ENCODE measurements at places on chromosomes 5 and 9.

DNA sequence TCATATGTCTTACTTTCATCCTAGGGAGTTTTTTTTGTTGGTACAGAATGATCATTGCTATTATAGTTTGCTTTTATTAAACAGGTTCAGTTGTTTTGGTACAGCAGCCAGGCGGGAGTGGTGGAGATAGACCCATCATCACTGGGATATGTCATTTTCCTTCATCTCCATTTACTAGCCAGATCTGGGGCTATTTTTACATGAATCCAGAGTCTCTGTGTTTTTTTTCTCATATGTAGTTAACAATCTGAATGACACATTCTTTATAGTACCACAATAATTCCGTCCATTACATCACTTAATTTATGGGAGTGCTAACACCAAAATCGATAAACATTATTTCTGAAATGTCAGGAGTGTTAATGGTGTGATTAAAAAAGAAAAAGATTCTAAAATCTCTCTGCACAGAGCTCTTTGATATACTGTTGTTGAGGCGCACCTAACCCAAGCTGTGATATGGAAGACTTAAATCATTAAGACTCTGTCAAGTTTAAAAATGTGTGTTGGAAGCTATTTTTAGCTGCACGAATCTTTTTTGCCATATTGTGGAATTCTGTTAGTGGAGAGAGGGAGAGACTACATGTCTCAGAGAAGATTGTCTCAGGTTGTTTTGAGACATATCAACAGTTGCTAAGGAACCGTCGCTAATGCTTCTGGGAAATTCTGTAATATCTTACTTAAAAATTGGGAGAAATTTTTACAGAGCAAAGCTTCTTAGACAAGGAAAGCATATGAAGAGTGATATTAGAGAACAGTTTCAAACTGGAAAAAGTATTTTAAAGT is 59.6 kb downstream of the RPS23 start:
- no peak for DNase-seq

GRCh38 chr5:82855893-82856550 is 221.2 kb downstream of the TMEM167A start:
- no peak for DNase-seq

DNA sequence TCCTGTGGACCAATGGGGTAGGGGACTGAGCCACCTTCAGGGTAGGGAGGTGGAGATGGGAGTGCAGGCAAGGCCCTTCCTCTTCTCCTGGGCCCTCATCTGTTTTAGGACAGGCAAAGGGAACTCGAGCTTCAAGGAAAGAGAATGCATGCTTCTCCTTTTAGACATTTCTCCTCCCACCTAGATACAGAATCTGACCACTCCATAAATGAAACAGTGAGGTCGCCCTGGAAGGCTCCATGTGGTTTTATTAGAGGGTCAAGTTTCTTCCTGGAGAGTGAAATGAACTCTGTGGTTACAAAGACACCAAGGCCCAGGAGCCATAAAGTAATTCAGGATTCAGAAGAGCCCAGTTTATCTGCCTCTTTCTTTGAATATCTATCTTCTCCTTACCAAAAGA is 14.9 kb downstream of the LHFPL2 start:
- no peak for DNase-seq

DNA sequence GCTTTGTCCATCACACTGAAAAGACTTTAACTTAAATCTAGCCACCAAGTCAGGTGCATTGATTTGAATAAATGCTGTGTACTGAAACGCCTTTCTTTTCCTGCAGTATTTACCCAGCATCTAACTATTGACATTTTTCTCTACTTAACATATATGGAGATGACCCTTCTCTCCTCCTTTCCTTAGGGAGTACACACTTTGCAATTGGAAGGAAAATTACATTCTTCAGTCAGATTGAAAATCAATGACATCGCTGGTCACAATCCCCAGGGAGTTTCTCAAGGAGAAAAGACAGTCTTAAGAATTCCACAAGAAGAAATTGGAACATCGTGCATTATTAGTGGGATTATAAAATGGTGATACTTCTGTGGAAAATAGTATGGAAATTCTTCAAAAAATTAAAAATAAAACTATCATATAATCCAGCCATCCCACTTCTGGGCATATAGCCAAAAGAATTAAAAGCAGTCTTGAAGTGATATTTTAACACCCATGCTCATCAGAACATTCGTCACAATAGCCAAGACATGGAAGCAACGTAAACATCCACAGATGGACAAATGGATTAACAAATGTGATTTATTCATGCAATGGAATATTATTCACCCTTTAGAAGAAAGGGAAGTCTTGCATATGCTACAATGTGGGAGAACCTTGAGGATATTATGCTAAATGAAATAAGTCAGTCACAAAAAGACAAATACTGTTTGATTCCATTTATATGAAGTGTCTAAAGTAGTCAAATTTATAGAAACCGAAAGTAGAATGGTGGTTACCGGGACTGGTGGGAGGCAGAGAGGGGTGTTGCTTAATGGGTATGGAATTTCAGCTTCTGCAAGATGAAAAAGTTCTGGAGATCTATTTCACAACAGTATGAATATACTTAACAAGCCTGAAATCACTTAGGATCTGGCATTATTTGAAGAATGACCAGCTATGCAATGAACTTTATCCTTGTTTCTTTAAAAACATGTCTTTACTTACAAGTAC is 14.3 kb upstream of the FREM1 start:
- DNase-seq = no peak

- no peak for DNase-seq
Observed at GRCh38 chr9:129026442-129027223, 1.5 kb downstream of the SH3GLB2 start.

- DNase-seq = no peak
Observed at GRCh38 chr5:83776437-83777031, 55.9 kb upstream of the HAPLN1 start.

- no peak for DNase-seq
Observed at GRCh38 chr5:73810429-73810828, 184.4 kb downstream of the ARHGEF28 start.

- DNase-seq = no peak
Observed at GRCh38 chr5:135013445-135013844, 20.6 kb downstream of the PITX1 start.

GRCh38 chr5:179342577-179342976 is 2.7 kb downstream of the ADAMTS2 start:
- DNase-seq = no peak

DNA sequence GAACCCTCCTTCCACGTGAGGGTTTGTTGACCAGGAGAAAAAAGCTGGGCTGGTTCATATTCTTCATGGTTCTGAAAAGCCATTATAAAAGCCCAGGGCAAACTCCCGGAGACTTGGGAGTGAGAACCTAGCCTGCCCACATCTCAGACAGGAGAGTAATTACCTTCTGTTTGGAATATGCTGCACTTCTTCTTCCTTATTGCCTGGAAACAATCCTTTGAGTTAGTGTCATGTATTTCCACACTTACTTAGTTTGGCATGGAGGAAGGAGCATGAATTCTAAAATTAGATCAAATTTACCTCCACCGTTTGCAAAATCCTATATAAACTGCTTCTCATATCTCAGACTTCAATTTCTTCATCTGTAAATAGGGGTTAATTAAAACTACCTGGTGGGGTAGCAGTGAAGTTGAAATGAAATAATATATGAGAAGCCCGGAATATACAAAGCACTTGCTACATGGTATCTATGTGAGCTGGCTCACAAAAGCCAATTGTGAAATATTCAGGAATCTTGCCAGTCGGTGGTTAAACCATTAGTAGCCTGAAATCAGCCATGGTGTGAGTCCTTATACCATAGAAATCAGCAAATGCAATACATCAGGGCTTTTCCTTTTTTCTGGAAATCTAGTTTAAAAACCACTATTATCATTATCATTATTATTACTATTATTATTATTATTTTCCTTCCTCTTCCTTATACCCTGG is 140.0 kb upstream of the RAD23B start:
- no peak for DNase-seq

DNA sequence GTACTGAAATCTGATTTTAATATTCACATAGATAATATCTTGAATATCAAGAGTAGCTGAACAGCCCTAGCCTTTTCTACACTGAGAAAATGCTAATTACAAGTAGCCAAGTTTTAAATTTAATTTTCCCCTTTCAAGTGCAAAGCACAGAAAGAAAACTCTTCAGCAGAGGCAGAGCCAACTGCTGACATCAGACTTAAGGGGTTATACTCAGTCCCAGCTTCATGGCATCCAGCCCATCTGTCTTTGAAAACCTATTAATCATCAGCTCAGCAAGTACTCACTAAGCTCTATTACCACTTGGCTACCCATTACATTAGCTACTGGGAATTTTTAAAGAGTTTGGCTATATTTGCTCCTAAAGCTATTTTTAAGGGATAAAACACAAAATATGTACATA is 220.5 kb downstream of the SLC12A2 start:
- DNase-seq = no peak

GRCh38 chr9:129319938-129320481 is 141.9 kb upstream of the IER5L start:
- no peak for DNase-seq

DNA sequence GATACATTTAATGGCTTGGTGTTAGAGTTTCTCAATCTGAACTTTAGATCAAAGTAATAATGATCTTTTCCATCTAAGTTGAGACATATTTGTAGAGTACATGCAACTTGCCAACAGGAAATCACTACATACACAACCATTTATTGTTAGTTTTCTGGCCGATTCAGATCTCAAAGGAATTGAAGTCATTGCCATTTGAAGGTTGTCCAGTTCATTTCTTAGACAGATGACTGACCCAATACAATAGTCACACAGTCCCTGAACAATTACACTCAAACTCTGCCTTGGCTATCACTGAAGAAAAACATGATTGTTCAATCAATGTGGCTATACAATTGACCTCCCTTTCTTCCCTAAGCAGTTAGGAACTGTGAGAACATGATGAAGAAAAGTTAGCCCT is 753.2 kb upstream of the RIOK2 start:
- DNase-seq = no peak

DNA sequence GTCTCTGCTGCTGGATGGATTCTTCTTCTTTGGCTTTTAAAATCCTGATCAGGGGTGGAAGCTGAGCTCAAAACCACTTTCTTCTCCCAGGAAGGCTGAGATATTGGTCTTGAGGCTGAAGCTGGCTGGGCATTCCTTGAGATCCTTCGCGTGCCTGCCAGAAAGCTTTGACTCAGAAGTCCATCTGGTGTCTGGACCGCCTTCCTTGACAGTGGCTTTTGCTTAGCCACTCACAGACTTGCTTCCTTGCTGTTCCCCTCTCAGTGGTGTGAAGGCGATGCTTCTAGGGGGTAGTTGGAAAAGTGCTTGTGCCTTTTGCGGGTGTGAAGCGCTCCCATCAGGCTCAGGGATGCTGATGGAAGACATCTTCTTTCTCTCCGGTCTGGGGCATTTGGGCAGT is 45.9 kb downstream of the RGS3 start:
- no peak for DNase-seq

DNA sequence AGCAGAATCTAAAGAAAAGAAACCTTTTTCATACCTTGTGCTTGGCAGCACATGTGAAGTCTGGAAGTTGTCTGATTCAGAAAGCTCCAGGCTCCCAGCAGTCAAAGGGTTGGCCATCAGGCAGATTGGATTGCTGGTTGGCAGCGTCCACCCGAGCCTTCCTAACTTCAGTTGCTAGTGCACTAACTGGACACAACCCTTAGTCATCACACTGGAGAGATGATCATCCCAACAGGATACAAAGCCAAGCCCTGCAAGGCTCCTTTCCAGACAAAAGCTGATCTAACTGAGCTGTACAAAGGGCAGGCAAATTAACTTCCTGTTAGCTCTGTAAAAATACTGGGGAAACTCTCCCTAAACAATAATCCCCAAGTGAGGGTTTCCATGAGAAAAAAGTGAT is 185.6 kb downstream of the SNX18 start:
- DNase-seq = peak; percentile 30

GRCh38 chr5:60399507-60399906 is 300.5 kb downstream of the DEPDC1B start:
- DNase-seq = no peak

GRCh38 chr5:181199881-181200638 is 4.9 kb downstream of the TRIM7 start:
- DNase-seq = no peak

GRCh38 chr9:115132648-115133047 is 14.7 kb upstream of the TNC start:
- no peak for DNase-seq

DNA sequence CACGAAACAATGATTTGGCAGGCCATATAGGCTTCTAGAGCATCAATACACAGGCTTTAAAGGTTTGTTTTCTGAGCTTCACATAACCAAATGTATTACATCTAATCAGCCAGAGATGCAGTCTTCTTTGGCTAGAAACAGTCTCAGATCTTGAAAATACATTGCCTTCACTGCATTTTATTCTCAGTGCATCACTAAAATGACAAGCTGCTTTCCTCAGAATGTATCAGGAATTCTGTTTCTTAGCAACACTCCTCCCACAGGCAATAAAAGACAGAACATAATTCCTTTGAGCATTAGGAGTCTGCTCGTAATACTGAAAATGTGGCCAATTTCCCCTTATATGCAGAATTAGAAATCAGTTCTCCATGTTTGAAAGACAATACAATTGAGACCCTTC is 36.9 kb downstream of the FEM1C start:
- DNase-seq = no peak

DNA sequence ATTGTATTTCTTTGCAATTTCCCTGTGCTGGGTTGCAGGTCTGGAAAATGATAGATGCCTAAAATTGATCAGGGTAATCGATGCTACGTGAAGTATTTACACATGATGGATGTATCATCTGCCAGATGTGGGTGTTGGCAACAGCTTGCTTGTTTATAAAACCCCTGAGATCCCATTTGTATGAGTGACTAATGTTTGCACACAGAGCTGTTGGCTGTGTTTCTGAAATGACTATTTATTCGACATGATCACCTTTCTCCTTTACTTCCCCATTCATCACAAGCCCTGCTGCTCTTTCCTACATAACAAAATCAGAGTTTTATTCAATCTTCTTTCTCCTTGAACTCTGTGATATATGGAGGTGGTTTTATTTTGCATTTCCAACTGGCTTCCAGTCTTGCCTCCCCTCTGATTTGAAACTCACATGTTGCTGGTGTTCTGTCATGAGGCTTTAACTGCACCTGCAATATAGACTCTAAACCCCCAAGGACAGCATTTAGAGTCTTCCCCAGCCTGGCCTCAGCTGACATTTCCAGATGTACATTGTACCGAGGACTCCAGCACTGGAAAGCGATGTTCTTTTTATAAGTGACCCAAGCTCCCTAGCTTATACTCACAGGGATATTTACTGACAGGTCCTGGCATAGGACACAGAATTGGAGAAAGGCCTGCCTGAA is 50.7 kb upstream of the SHB start:
- DNase-seq = no peak

- DNase-seq = no peak
Observed at GRCh38 chr9:32403567-32404260, 19.3 kb downstream of the ACO1 start.

GRCh38 chr5:153823036-153823435 is 215.7 kb downstream of the FAM114A2 start:
- DNase-seq = no peak

DNA sequence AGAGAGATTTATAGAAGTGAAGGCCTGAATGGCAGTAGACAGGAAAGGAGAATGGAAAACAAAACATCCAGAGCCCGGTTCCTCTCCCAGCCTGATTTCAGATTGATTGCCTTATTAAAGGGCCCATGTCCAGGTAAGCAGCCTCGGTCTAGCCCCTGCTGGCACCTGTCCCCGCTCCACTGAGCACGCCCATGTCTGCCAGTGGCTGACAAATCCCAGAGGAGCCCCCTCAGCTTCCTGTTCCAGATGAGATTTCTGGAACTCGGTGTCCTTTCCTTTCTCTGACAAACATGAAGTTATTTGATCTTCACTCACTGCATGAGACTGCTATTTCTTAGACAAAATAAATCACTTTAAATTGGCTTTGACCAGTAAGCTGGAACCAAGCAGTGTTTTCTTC is 187.0 kb upstream of the ADCY2 start:
- DNase-seq = no peak

- peak; percentile 11 for DNase-seq
Observed at GRCh38 chr5:125043781-125044391, 297.4 kb upstream of the ZNF608 start.

Data from H54 (cell line).